ENCODE measurements at places on chromosomes 2 and 18.

DNA sequence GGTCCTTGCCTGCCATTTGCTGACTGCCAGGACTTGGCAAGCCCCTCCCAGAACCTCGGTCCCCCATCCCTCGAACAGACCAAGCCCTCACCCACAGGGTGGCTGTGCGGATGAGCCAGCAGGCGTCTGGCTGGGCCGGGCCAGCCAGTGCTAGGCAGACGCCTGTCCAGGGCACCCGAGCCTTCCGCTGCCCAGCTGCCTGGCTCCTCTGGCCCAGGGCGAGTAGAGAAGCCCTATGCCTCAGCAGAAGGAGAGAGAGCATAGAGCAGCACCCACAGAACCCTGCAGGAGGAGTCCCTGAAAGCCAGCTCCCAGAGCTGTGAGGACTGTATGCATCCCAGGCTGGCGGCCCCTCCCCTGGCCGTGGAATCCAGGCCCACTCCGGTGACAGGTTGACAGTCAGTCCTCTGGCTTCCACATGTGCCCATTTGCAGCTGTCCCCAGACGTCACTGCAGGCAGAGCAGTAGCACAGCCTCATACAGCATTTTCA lies 62.1 kb upstream of the GLI2 start:
- DNase-seq: no peak

- no peak for DNase-seq
These were observed 166.9 kb downstream of the PRPF40A start for GRCh38 chr2:152550386-152550785.

DNA sequence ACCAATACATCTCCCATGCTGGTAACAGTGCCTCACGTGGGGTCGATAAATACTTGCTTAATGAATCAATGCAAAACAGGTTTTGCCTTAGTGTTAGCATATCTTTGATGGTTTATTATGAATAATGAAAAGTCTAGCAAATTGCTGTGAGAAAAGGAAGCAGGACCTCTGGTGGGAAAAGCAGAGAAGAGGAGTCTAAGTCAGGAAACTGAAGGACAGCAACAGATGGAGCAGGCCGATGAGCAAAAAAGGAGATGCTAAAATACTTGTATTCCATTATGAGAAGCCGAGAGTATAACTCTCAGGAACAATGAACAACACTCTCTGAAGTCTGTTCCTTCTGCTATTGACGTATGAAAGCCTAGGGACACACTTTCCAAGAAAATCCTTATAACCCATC lies 555.2 kb upstream of the KLHL29 start:
- no peak for DNase-seq

- DNase-seq: no peak
These were observed 61.3 kb upstream of the CREB1 start for GRCh38 chr2:207468488-207468887.

DNA sequence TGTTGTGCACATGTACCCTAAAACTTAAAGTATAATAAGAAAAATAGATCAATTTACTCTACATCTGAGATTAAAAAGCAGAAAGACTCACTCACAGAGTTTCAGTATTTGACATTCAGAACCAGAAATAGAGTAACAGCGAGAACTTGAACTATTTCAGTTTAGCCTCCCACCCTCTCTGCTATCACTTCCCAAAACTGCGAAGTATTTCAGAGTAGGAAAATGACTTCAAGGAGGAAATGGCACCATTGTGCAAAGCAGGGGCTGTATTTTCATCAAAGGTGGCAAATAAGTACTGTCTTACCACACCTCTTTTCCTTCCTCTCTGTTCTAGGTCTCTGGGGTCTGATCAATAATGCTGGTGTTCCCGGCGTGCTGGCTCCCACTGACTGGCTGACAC lies 13.6 kb downstream of the DHRS9 start:
- no peak for DNase-seq

DNA sequence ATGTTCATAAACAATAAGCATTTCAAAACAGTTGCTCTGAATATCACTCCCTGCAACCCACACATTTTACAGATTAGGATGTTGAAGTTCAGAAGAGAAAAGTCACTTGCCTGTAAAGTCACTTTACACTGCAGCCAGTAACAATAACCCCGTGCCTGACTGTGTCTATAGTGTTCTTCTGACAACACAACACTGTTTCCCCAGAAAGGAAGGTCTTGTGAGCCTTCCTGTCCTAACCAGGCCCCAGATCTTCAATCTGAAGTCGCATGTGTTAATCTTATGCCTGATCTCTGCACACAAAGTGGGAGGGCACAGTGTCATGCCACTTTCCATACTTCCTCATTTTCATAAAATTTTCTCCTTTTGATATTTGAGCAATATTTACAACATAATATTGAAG lies 120.2 kb downstream of the FEZ2 start:
- DNase-seq: no peak

DNA sequence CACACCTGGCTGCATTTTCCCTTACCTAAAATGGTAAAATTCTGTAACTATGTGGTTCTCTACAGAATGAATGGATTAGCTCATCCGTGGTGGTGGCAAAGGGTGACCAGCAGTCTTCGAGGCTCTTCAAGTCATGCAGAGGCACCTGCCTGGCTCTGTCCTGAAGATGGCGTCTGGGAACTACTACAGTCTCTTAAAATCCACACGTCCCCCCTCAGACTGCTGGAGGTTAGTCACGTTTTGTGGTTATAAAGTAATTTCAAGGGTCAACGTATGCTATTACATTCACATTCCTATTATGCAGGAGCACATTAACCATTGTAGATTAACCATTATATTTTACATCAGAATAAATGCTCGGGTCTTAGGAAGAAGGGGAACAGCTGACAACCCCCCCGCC lies 616.7 kb downstream of the GALR1 start:
- DNase-seq: no peak

DNA sequence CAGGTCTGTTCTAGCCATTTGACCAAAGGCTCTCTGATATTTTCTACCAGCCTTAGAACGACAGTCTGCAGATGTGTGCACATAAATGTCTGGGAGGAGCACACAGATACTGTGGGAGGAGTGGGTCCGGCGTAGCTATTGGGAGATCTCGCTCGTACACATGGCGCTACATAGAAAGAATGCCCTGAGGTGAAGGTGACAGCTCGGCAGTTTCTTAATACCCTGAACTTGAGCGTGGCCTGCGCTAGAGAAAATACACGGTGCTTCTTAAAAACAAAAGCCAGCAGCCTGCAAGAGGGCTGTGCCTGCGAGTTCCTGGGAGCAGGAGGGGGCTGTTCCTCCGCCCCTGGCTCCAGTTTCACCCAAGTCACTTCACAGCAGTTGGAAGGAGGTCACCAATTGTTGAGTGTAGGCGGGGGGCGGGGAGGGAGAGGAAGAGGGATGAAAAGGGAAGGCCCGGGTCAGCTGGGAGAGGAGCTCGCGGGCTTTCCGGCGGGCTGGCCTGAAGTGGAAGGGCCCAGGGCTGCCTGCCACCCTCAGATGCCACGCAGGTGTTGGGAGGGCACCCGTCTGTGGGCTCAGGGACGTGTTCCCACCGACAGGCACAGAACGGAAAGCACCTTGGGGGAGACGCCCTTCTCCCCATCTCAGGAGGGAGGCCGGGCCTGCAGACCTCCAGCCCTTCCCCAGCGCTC lies 124.7 kb upstream of the ZNF516 start:
- DNase-seq: no peak

DNA sequence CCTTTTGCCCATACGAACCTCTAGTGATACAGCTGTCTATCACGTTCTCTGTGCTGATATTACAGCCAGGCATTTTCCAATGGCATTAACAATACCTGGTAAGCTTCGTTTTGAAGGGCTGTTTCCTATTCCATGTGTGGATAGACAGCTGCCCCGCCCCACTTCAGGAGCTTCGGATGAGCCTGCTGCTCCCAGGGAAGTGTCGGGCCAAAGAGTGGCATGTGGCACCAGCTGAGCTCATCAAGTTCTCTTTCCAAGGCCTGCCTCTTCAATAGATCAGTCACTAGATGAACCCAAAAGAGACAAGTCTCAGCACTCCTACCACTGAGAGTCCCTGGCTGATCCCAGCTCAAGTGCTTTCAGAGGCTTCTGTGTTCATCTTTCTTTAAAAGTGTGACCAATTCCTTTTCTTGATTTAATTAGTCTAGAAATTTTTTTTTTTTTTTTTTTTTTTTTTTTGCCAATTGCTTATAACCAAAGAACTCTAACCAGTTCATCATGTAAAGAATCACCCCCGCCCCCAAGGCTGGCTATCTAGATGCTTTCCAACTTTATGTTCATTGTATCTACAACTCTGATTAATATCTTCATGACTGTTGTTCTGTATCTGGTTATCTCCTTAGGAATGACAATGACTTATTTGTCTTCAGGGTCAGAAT lies 46.6 kb downstream of the HDAC4 start:
- DNase-seq: no peak

DNA sequence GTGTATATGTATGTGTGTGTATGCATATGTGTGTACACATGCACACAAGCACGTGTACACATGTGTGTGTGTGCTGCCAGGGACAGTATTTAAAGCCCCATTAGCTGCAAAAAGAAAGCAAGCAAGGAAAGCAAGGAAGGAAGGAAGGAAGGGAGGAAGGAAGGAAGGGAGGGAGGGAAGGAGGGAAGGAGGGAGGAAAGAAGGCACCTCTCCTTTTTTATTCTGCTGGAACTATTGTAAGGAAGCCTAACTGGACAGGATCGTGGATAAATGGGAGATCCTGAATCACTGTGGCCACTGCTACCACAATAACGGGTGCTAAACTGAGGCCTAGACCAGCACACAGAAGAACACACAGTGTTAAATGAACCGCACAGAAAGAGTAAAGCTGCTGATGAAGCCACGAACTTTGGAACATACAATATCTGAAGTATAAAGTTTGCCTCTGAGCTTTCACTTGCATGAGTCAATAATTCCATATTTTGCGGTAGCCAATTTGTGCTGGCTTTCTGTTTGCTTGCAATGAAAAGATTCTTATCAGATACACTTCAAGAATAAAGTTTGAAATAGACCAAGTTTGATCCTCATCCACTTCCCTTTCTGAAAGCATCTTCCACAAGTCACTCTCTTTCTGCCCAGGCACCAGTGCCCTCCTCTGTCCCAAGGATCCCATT lies 15.5 kb downstream of the CACNB4 start:
- DNase-seq: no peak

DNA sequence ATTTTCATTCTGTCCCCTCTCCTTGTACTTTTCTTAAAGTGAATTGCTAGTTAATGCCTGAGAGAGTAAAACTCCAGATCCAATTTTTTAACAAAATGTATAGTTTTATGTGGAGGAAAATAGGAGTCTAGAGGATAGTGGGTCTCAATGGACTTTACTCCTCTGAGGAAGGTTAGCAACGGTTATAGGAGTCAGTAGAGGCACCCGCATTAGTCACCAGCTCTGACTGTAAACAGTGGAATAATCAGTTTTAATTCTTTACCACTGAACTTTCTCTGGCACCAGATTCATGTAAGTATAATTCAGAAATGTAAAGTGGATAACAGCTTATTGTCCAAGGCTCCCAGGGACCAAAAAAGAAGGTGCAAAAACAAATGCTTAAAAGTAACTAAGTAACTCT lies 38.7 kb upstream of the HNMT start:
- no peak for DNase-seq

- DNase-seq: no peak
These were observed 130.8 kb downstream of the ZNF236 start for GRCh38 chr18:76953156-76953555.

- DNase-seq: no peak
These were observed 25.1 kb upstream of the SGPP2 start for GRCh38 chr2:222399038-222399783.

DNA sequence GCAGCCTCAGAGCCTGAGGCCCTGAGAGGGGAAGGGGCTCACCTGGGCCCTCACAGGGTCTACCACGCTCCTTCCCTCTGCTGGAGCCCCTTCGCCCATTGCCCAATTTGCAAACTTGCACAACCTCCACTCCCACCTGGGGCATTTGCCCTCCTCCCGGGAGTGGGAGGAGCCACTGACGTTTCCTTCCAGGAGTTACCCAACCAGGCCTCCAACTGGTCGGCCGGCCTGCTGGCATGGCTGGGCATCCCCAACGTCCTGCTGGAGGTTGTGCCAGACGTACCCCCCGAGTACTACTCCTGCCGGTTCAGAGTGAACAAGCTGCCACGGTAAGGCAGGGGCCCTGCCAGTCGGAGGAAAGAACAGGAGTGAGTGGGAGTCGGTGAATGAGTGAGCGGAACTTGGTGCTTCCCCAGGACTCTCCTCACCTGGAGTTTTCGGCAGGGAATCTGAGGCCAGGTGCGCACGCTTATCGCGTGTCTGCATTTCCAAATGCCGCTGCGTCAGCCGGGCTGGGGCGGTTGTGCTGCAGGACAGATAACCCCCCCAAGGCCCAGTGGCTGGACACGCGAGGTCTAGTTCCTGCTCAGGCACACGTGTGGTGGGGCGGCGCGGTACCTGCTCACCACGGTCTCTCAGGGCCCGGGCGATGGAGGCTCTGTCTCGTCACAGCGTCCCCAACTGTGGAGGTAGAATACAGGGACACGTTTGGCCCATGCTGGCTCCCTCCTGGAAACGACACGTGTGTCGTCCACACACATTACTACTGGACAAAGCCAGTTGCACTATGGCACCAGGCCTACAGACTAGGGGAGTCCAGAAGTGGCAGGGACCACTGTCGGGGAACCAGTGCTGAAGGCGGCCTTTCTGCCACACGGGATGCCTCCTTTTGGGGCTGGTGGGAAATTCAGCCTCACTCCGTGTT lies 11.7 kb downstream of the ANO7 start:
- DNase-seq: no peak

- DNase-seq: no peak
These were observed 36.5 kb downstream of the SMARCAL1 start for GRCh38 chr2:216448829-216449228.

- no peak for DNase-seq
These were observed 171.3 kb downstream of the NDUFA10 start for GRCh38 chr2:239853706-239854327.

- no peak for DNase-seq
These were observed 91.1 kb downstream of the FMNL2 start for GRCh38 chr2:152425765-152426727.

DNA sequence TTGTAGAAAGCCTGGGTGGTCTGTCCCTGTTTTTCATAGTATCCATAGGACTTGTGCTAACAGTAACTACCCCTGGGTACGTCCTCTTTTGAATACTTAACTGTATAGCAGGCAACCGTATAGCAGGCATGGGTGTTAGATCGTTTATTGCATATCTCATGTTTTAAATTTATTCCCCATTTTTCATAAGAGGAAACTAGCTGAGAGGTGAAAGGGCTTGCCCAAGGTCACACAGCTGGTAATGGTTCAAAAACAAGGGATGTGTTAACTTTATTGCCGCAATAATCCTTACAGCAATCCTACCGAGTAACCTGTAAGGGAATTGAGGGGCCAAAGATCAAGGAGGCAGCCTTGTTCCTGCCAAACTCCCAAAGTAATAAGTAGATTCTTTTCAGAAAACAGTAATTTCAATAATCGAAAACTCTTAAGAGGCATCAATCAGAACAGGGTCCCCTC lies 990 bp upstream of the MGAT4A start:
- DNase-seq: no peak

- DNase-seq: no peak
These were observed 48.1 kb upstream of the CRIM1 start for GRCh38 chr2:36307441-36307840.

DNA sequence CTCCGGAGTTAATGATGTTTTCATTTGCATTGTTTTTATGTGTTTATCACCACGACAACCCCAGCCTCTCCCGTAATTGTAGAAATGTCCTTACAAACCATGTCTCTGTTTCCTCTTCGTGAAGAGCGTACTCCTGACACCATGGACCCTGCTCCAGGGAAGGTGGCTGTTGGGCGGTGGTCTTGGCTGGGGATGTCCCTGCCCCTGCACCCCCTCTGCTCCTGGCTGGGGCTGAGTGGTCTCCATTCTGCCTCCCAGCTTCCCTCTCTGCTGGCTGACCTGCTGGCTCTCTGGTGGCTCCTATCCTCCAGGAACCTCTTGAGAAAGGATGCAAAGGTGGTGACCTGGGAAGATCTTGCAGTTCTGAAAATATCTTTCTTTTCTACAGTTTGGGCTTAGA lies 81.1 kb downstream of the ASB1 start:
- DNase-seq: no peak
